Activated T-helper 1 cell treated with anti-CD3 and anti-CD28 coated beads, Interleukin-12 subunit alpha, Interleukin-12 subunit beta, Interleukin-2, Interleukin-4 antibody, amounts not matched to agents 30 ng/mL and 10 ng/mL and 1 ng/mL, durations not matched to agents 14 hours and 24 hours and 36 hours (primary cell): ENCODE measurements at places on chromosomes 7 and 10. TPM values are rescaled to one million over a fixed set of nuclear protein-coding genes. Genes with fewer than 3 reads are reported as not detected.

DNA sequence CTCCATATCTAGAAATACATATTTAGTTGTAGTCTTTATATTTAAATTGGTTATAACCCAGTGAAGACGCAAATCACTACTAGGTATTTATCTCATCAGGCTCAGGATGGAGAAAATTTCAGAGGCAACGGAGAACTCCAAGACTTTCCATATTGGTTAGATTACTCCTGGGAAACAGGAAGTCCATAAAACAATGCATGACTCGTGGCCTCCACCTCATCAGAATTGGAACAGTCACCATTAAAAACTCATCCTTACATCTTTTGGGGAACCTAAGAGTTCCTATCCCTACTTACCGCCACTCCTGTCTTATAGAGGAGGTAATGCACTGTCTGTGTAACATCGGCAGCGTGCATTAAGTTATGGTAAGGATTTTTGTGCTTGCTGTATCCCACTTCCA lies 177.6 kb downstream of the PPP1R17 start:
- DNase-seq, result no peak

- DNase-seq, result no peak
Observed at GRCh38 chr10:35415505-35415904, 79.2 kb downstream of the CCNY start.

The HOXA1 gene
- 0.16 and 0.24 TPM in 2 replicates for total RNA-seq

- DNase-seq, result no peak
Observed at GRCh38 chr7:35623381-35623780, 71.6 kb downstream of the HERPUD2 start.

DNA sequence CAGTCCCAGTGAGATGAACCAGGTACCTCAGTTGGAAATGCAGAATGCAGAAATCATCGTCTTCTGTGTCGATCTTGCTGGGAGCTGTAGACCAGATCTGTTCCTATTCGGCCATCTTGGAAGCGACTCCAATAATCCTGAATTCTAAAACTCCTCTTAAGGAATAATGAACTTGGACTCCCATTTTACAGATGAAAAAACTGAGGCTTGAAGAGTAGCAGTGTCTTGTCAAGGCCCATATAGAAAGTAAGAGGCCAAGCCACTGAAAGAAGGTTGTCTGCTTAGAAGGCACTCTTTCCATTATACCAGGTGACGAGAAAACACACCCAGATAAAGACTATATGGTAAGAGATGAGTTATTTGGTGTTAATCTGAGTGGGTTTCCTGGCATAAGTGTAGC lies 148.6 kb upstream of the LAMB4 start:
- DNase-seq, result no peak

DNA sequence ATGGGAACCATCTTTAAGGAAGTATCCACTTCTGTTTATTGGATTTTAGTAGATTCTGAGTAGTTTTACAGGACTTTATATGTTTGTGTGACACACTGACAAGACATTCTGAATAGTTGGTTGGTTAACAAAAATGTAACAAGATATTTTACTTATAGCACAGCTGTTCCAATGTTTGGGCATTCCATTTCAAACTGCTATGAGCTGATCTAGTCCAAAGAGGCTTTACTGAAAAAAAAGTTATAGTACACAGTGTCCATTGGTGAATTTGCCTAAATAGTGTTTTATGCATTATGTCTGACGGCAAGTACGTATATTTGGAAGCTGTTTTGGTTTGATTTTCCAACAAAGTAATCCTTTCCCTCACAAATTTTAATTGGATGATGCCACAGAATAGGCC lies 99.1 kb downstream of the SAMD9 start:
- no peak for DNase-seq

The C10orf105 gene
- 0.18 and 0.32 TPM in 2 replicates for total RNA-seq

The TRAPPC14 gene
- total RNA-seq, result 43.9 and 44.3 TPM in 2 replicates

The FAM25C gene
- not detected in 2 replicates for total RNA-seq

GRCh38 chr10:68517188-68517587 lies 10.1 kb downstream of the SLC25A16 start:
- no peak for DNase-seq

- no peak for DNase-seq
Observed at GRCh38 chr10:93461807-93462178, 20.3 kb downstream of the MYOF start.

GRCh38 chr10:85596389-85596788 lies 770.2 kb downstream of the GRID1 start:
- no peak for DNase-seq

The BICC1 gene
- 0.03 TPM in 1 of 2 replicates, not detected in the other for total RNA-seq

- DNase-seq, result no peak
Observed at GRCh38 chr10:34864149-34865067, 49.3 kb upstream of the PARD3 start.

DNA sequence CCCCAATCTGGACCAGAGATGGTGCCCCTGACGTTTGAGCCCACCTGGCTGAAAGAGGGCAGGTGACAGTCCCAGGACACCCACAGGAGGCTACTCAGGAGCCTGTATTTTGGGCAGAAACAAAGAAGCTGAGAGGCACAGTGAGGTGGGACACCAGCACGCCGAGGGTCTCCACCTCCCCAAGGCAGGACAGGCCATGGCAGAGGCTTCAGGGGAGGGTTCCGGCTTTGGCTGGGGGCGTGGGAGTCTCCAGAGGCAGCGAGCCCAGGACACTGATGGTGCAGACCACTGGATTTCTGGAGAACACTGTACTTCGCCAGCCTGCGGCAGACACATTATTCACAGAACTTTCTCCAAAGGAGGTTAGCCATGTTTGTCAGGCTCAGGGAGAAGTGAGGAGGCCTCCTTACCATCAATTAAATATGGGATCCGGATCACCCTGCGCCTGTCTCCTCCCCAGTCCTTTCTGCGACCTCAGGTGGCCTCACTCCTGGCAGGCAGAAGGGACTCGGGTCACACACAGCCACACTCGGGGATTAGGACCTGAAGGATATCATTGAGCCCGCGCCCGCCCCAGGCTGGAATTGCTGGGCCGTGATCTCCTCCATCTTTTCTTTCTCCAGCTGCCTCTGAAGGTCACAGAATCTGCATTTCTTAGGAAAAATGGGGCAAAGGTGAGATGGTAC lies 98.3 kb downstream of the MKI67 start:
- no peak for DNase-seq

GRCh38 chr10:120578890-120579289 lies 121.9 kb downstream of the PLPP4 start:
- DNase-seq, result no peak

- DNase-seq, result no peak
Observed at GRCh38 chr10:59902016-59902415, 4.3 kb downstream of the CCDC6 start.

GRCh38 chr7:148838905-148839304 lies 45.2 kb downstream of the EZH2 start:
- DNase-seq, result no peak

- no peak for DNase-seq
Observed at GRCh38 chr10:65861249-65861648, 1064.6 kb upstream of the LRRTM3 start.

DNA sequence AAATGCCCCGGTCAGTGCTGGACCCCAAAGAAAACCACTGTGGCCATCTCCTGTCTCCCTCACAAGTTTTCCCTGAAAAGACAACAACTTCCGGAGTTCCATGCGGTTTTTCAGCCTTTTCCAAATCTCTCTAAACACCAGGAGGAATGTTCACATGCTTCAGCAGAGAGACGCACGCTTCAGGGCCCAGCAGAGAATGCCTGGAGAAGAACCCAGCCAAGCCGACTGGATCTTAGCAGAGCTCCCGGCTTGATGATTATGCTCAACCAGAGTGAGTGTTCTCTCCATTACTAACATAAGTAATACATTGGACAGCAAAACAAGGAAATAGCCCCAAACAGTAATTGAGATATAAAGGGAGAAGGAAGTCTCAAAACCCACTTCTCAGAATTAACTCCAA lies 17.9 kb downstream of the PRKCQ start:
- no peak for DNase-seq

The DYDC1 gene
- total RNA-seq, result not detected in 2 replicates

GRCh38 chr10:103479135-103479534 lies at the start of gene CALHM3:
Gene CALHM3, minus strand, starts transcription at chr10:103479240. Its CDS starts 208 bp downstream, at chr10:103479032.
- no peak for DNase-seq

- no peak for DNase-seq
Observed at GRCh38 chr10:23291551-23292334, 52.9 kb downstream of the C10orf67 start.

GRCh38 chr7:1856888-1857441 lies 186.9 kb downstream of the ELFN1 start:
- DNase-seq, result no peak

- DNase-seq, result no peak
Observed at GRCh38 chr10:94219829-94220228, 142.9 kb downstream of the NOC3L start.

GRCh38 chr7:99137411-99138180 lies 6.3 kb downstream of the SMURF1 start:
- DNase-seq, result no peak

The FAM237B gene
- not detected in 2 replicates for total RNA-seq

- DNase-seq, result no peak
Observed at GRCh38 chr7:19177269-19177668, 32.0 kb upstream of the FERD3L start.

GRCh38 chr10:19904202-19904661 lies 88.0 kb downstream of the PLXDC2 start:
- DNase-seq, result no peak

The EVX1 gene
- not detected in 2 replicates for total RNA-seq

- no peak for DNase-seq
Observed at GRCh38 chr7:69922026-69922803, 323.9 kb downstream of the AUTS2 start.

- DNase-seq, result no peak
Observed at GRCh38 chr10:33487014-33487776, 152.7 kb upstream of the NRP1 start.

DNA sequence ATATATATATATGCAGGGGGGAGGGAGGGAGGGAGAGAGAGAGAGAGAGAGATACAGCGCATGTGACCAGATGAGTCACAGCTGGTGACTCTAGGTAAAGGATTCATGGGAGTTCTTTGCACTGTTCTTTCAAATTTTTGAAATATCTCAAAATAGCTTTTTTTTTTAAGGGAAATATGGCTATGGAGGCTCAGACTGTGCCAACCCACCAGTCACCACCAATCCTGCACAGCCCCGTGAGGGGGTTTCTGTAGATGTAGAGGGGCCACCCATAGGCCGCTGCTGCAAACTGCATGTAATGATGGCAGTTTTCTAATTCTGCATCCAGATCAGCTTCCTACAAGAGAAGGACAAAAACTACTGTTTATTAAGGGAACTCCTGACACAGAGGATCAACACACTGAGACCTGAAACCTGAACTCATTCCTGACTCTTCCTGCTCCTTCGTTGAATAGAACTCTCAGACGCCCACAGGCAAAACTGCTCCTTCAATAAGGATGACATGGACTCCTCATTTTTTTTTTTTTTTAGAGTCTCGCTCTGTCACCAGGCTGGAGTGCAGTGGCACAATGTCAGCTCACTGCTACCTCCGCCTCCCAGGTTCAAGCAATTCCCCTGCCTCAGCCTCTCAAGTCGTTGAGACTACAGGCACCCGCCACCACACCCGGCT lies 17.3 kb downstream of the DAGLB start:
- DNase-seq, result no peak

- DNase-seq, result no peak
Observed at GRCh38 chr10:23157691-23158369, 34.3 kb upstream of the PTF1A start.

The PNLIPRP3 gene
- total RNA-seq, result not detected in 2 replicates

The CCDC146 gene
- total RNA-seq, result 1.2 and 2.1 TPM in 2 replicates

The SH2D4B gene
- total RNA-seq, result 0.18 and 0.20 TPM in 2 replicates

GRCh38 chr7:122013065-122013464 lies 131.0 kb downstream of the AASS start:
- DNase-seq, result no peak

GRCh38 chr7:121020249-121020988 lies 31.9 kb downstream of the CPED1 start:
- DNase-seq, result no peak

GRCh38 chr10:79416578-79417255 lies 28.7 kb downstream of the ZCCHC24 start:
- no peak for DNase-seq

GRCh38 chr7:12567015-12567414 lies 3.5 kb upstream of the SCIN start:
- DNase-seq, result no peak

The ZPBP gene
- not detected in 2 replicates for total RNA-seq

- no peak for DNase-seq
Observed at GRCh38 chr7:114799628-114800028, 122.3 kb upstream of the MDFIC start.

- DNase-seq, result no peak
Observed at GRCh38 chr10:31708474-31708873, 220.2 kb downstream of the ARHGAP12 start.

The CNNM1 gene
- 0.20 and 0.21 TPM in 2 replicates for total RNA-seq

DNA sequence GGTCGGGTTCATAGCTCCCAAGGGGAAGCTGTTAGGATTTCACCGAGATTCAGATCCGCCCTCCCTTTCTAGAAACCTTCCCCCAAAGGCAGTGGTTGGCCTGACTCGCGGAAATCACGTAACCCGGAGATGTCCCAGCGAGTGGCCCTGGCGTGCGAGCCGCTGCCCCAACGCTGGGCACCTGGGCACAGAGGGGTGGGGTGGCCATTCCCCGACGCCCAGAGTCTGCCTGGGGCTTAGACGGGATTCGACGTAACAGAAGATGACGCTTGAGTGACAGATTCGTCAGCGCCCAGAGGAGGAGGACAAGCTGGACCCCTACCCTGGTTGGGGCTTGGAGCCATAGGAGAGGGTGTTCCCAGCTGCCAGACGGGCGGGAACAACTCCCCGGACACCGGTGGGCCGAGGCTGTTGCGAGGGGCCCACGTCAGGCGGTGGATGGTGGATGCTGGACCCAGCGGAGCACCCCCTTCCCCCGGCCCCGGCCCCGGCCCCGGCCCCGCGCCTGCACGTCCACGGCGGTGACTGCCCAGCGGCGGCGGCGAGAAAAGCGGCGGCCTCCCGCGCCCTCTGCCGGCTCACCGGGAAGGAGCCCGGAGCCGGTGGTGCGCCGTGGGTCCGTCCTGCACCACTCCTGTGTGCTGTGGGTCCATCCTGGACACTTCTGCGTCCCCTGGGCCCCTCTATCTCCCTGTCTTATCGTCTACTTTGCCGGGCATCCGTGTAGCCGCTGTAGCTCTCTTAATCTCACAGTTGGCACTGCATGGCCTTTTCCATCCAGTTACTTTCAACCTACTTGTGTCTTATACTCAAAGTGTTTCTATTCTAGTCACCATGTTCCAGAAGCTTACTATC lies 35.4 kb upstream of the KNDC1 start:
- no peak for DNase-seq

The GPR15LG gene
- not detected in 2 replicates for total RNA-seq

GRCh38 chr10:69377933-69378332 lies 38.8 kb downstream of the TACR2 start:
- DNase-seq, result no peak

- DNase-seq, result no peak
Observed at GRCh38 chr7:109639561-109639960, 1069.9 kb downstream of the DNAJB9 start.

The ZNF33A gene
- total RNA-seq, result 15.5 and 17.2 TPM in 2 replicates

The TAS2R5 gene
- 0.67 and 0.98 TPM in 2 replicates for total RNA-seq

The SPDYE9 gene
- not detected in 2 replicates for total RNA-seq

DNA sequence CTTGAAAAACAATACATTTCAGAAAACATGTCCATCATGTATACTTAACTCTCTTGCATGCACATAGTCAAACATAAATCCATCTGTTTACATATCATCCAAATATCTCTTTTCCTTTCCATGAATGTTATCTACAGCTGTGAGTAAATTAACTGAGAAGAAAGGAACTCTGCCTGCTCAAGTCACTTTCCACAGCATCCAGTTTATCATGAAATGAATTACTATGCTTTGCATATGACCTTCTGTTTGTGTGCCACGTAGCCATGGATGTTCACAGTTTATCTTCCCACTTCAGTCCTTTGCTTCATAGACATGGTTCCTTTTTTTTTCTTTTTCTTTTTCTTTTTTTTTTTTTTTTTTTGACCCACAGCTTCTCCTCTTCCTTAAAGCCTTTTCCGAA lies 39.6 kb downstream of the BZW2 start:
- no peak for DNase-seq

The TWNK gene
- total RNA-seq, result 41.1 and 42.3 TPM in 2 replicates
